SJSA1 (cell line): ENCODE measurements at places on chromosomes 7 and 10.

GRCh38 chr7:43590862-43591557, 8.1 kb downstream of the STK17A start:
- no peak for DNase-seq

- no peak for DNase-seq
These were observed 130.0 kb downstream of the ICA1 start for GRCh38 chr7:8131694-8132605.

- no peak for DNase-seq
These were observed 6.7 kb upstream of the FAM180A start for GRCh38 chr7:135755351-135755753.

DNA sequence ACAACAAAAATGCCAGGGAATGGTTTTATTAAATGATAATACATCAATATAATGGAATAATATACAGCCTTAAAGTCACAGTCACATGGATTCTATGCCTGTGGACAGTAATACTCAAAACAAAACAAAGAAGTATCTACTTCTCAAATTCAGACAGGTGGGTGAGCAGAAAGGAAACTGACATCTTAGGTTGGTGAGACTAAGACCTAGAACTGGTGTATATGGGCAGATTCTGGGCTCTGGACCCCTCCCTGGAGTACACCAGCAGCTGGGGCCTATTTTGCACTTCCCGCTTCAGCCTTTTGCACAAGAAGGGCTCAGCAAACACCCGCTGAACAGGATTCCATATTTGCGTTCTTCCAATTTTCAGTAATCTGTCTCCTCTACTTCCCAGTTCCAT, 5.4 kb upstream of the FIS1 start:
- DNase-seq: no peak

GRCh38 chr10:124629415-124629814, 114.8 kb downstream of the FAM53B start:
- DNase-seq: no peak

DNA sequence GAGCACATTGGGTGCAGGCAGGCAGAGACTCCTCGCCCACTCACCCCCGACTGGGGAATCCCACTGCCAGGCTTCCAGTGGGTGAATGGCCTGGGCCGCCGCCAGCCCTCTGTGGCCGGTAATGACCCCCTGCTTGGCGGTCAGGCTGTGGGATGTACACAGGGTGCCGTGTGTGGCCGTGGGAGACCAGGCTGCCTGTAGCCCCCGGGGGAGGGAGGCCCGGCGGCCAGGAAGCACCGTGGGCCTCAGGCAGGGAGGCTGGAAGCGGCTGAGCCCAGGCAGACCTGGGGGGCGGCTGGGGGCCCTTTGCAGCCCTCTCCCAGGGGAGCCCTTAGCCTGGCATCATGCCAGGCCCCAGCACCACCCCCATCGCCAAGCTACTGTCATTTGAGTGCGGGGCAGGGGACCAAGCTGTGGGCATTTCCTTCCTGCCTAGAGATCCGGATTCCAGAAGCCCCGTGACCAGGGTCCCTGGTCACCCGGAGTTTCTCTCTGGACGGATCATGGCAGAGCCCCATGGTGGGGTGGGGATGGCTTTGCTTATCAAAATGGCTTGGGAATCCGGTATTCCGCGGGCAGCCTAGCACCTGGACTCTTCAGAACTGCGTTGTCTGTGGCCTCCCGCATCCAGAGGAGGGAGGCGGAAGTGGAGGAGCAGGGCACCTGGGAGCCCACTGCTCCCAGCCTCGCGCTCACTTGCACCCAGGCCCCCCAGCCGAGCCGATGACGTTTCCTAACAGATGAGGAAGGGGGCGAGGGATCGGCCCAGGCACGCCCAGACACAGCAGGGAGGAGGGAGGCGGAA, 1.1 kb downstream of the TTYH3 start:
- DNase-seq: peak; percentile 76
